ENCODE measurements at places on chromosomes 1 and 21. TPM values are rescaled to one million over a fixed set of nuclear protein-coding genes. Genes with fewer than 3 reads are reported as not detected.
A peak's percentile ranks its signal among the peaks of the same experiment; 100 is the strongest.

GRCh38 chr1:205934788-205935187, 8.5 kb downstream of the SLC26A9 start:
- no peaks in the 10 kb centered on the region for H3K36me3 ChIP-seq
- H3K27ac ChIP-seq, result no peak overlapping the region
- H3K27me3 ChIP-seq, result peaks cover 8% of the 10 kb centered on the region
- peaks cover 30% of the 10 kb centered on the region for H3K4me1 ChIP-seq
- H3K4me3 ChIP-seq, result no peak overlapping the region

DNA sequence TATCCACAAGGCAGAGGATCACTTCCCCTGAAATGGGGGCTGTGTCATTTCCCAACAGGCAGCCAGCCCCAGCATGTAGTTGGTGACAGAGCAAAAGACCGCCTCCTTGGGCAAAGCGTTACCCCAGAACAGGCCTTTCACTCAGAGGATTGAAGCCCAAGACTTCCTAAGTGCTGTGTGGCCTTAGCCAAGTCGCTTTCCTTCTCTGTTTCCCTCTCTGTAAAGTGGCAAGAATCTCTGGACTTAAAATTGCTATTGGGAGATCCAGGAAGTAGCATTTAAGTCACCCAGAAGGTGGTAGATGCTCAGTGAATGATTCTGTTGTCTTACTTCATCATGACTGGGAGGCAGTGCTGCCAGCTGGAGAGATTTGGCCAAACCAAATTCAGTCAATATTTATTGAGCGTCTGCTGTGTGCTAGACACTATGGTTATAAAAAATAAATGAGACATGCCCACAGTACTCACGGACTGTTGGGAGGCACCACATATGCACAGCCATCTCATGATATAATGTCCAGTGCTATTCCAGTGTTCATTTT, 35.3 kb downstream of the NIPAL3 start:
- no peak for DNase-seq
- no peak overlapping the region for H3K27ac ChIP-seq
- H3K36me3 ChIP-seq, result peaks cover under 1% of the 10 kb centered on the region
- H3K4me1 ChIP-seq, result peaks cover 7% of the 10 kb centered on the region
- H3K27me3 ChIP-seq, result peaks cover 1% of the 10 kb centered on the region
- H3K4me3 ChIP-seq, result no peak overlapping the region

DNA sequence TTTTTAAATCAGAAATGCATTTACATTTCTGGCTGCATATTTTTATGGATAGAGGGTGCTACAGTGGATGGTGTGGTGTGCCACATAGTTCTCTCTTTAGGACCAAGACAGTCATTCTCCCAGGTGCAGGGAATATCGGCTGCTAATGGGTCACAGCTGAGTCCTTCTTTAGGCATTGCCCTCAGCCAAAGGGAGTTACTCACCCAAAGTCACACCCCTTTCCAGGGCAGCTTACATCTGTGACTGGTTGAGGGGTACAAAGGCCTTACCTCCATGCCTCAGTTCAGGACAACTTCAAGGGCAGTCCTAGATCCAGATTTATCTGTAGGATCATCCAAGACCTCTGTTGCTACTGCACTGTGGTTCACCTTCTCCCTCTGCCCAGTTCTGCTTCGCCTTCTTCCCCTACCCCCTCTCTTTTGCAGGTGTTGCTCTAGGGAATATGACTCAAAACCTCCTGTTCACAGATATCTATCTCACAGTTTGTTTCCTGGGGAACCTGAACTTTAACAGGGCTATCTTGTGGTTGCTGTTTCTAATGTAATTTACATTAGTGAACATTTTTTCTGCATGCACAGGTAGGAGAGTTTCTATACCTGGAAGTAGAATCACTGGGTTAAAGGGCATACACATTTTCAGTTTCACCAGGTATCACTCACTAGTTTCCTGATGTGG, 413.9 kb downstream of the RPS6KC1 start:
- H3K4me3 ChIP-seq, result no peak overlapping the region
- no peak overlapping the region for H3K27ac ChIP-seq
- DNase-seq, result no peak

- no peak overlapping the region for H3K27ac ChIP-seq
- no peaks in the 10 kb centered on the region for H3K36me3 ChIP-seq
- no peak overlapping the region for H3K4me3 ChIP-seq
- H3K27me3 ChIP-seq, result no peaks in the 10 kb centered on the region
Observed at GRCh38 chr1:34028381-34029055, 136.5 kb downstream of the CSMD2 start.

DNA sequence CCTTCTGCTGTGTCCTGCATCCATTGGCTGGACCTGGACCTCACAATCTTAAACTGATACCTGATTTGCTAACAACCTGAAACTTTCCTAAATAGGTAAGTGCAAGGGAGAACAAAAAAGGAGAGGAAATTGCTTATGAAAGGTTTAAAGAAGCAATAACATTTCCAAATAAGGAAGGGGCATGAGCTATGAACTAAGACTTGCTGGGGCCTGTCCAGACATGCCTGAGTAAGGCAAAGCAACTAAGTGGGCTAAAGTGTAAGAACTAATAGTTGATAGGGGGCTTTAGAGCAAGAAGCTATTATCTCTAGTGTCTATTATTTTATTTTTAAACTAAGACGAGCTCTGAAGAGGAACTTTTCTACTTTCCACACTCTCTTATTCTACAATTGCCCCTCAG, 11.6 kb downstream of the JMJD4 start:
- peaks cover 28% of the 10 kb centered on the region for H3K36me3 ChIP-seq
- H3K4me3 ChIP-seq, result no peak overlapping the region
- H3K27me3 ChIP-seq, result peaks cover 2% of the 10 kb centered on the region
- H3K4me1 ChIP-seq, result peaks cover 3% of the 10 kb centered on the region

DNA sequence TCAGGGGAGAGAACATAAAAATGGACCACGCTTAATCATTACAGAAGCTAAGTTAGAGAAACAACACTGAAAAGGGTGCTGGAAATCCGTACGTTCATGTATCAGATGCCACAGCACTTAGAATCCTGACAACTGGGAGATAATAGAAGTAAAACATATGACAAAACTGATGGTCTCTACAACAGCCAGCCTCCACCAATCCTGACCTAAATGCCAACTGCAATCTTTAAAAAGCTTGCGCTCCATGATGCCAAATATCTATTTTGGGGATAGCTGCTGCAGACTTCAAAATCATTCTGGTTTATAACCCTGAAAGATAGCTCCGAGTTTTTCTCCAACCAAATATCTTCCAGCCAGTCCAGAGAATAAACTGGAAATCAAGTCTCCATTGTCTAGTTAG, 178.3 kb downstream of the RERE start:
- H3K4me3 ChIP-seq, result no peak overlapping the region
- no peak for DNase-seq
- no peaks in the 10 kb centered on the region for H3K4me1 ChIP-seq
- no peaks in the 10 kb centered on the region for H3K27me3 ChIP-seq
- H3K27ac ChIP-seq, result no peak overlapping the region

- H3K27ac ChIP-seq, result no peak overlapping the region
- H3K36me3 ChIP-seq, result no peaks in the 10 kb centered on the region
- H3K27me3 ChIP-seq, result no peaks in the 10 kb centered on the region
- DNase-seq, result no peak
- no peak overlapping the region for H3K4me3 ChIP-seq
Observed at GRCh38 chr1:84712276-84712874, 22.1 kb upstream of the SSX2IP start.

GRCh38 chr1:31373056-31373896, at the start of gene FABP3:
FABP3 (minus strand) TSS chr1:31373076; CDS start chr1:31373014, 62 bp downstream.
- peaks cover 11% of the 10 kb centered on the region for H3K27me3 ChIP-seq
- H3K4me3 ChIP-seq, result peak within 1 kb of the TSS; percentile 79
- H3K36me3 ChIP-seq, result no peaks in the 10 kb centered on the region
- peaks cover 9% of the 10 kb centered on the region for H3K4me1 ChIP-seq
- DNase-seq, result peak; percentile 63

- H3K36me3 ChIP-seq, result no peaks in the 10 kb centered on the region
- H3K4me3 ChIP-seq, result no peak overlapping the region
- peak overlapping the region; percentile 70 for H3K27ac ChIP-seq
- H3K4me1 ChIP-seq, result no peaks in the 10 kb centered on the region
Observed at GRCh38 chr1:109816175-109816811, 52.6 kb upstream of the EPS8L3 start.

DNA sequence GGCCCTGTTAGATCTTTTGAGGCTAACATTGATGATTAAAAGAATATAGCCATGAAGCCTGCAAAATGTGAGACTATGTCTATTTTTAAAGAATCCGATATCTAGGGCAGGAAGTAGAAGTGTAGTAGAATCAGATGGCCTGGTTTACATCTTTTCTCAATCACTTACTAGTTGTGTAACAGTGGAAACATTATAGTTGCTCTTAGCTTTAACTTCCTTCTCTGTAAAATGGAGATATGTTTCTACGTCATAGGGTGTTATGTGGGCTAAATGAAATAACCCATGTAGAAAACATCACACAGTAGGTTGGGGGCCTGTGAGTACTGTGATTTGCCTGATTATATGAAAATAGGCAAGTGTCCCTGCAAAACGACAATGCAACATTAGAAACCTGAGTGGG, 4.4 kb upstream of the IGFN1 start:
- H3K36me3 ChIP-seq, result no peaks in the 10 kb centered on the region
- H3K27ac ChIP-seq, result no peak overlapping the region
- no peaks in the 10 kb centered on the region for H3K27me3 ChIP-seq
- DNase-seq, result no peak
- no peak overlapping the region for H3K4me3 ChIP-seq

DNA sequence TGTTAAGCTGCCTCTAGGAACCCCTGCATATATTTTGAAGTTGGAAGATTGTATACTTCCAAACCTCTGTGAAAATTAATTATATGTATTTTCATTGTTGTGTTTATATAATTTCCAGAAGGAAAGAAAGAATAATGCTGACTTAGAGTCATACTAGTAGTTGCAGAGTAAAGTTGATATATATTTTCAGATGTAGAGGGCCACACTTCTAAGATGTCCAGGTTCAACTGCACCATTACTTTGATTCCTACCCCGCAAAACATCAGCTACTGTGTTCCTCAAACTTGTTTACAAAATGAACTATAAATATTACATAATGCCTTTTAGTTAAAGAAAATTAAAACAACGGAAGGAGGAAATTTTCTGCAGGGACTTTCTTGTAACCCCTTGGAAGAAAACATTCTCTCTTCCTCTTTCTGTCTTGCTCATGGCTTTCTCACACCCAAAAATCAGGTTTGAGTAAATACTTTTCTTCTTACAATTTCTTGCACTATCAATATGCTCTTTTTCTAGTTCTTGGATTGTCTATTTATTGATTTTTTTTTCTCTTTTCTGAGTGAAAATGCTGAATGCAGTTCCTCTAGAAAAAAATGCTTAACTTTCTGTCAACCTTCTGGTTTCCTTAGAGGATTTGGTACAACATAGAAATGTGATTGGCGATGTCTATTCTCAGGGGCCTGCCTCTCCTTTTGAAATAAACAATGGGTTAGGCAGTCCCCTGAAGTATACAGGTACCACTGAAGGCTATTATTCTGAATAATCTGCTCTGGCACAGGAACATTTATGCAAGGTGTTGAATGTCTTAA, 867.8 kb downstream of the TTLL7 start:
- peaks cover 2% of the 10 kb centered on the region for H3K27me3 ChIP-seq
- H3K27ac ChIP-seq, result no peak overlapping the region
- no peaks in the 10 kb centered on the region for H3K4me1 ChIP-seq
- DNase-seq, result no peak
- H3K4me3 ChIP-seq, result no peak overlapping the region

GRCh38 chr1:8947127-8947691, 1.5 kb downstream of the CA6 start:
- peaks cover 7% of the 10 kb centered on the region for H3K27me3 ChIP-seq
- H3K4me1 ChIP-seq, result peaks cover 54% of the 10 kb centered on the region
- no peak overlapping the region for H3K4me3 ChIP-seq
- H3K27ac ChIP-seq, result peak overlapping the region; percentile 83
- DNase-seq, result peak; percentile 46

DNA sequence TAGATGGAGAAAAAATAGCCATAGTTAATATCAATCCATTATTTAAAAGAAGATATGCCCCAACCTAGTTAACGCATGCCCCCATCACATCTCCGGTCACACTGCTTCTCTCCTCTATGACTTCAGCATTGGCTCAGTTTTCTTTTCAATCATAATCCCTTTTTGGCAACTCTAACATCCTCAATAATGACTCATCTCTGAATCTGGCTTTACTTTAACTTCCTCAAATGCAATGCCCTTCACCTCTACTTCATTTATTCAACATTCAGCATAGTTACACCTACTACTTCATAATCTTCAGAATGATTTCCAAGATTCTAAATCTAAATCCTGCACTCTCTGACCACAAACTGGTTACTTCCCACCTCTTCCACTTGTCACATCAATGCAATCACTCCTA, 417.3 kb downstream of the USH2A start:
- H3K36me3 ChIP-seq, result no peaks in the 10 kb centered on the region
- no peak overlapping the region for H3K4me3 ChIP-seq
- H3K27me3 ChIP-seq, result peaks cover 2% of the 10 kb centered on the region
- no peaks in the 10 kb centered on the region for H3K4me1 ChIP-seq

GRCh38 chr1:36814083-36814482, 220.2 kb downstream of the GRIK3 start:
- no peaks in the 10 kb centered on the region for H3K4me1 ChIP-seq
- no peak overlapping the region for H3K4me3 ChIP-seq
- no peaks in the 10 kb centered on the region for H3K36me3 ChIP-seq
- H3K27me3 ChIP-seq, result peaks cover 4% of the 10 kb centered on the region

GRCh38 chr1:25672763-25673409, 56.3 kb downstream of the MAN1C1 start:
- H3K27ac ChIP-seq, result no peak overlapping the region
- peaks cover 6% of the 10 kb centered on the region for H3K27me3 ChIP-seq
- no peak for DNase-seq

- H3K27me3 ChIP-seq, result no peaks in the 10 kb centered on the region
- no peaks in the 10 kb centered on the region for H3K36me3 ChIP-seq
- no peak overlapping the region for H3K4me3 ChIP-seq
- no peak for DNase-seq
- peaks cover 12% of the 10 kb centered on the region for H3K4me1 ChIP-seq
Observed at GRCh38 chr1:231518485-231519034, 9.9 kb upstream of the TSNAX start.

GRCh38 chr1:22174446-22175220, 31.7 kb upstream of the WNT4 start:
- no peak for DNase-seq
- peaks cover 2% of the 10 kb centered on the region for H3K27me3 ChIP-seq
- no peaks in the 10 kb centered on the region for H3K4me1 ChIP-seq
- no peak overlapping the region for H3K27ac ChIP-seq

GRCh38 chr21:34771512-34772028, 102.8 kb downstream of the CLIC6 start:
- H3K27me3 ChIP-seq, result no peaks in the 10 kb centered on the region
- H3K4me1 ChIP-seq, result no peaks in the 10 kb centered on the region
- DNase-seq, result no peak

DNA sequence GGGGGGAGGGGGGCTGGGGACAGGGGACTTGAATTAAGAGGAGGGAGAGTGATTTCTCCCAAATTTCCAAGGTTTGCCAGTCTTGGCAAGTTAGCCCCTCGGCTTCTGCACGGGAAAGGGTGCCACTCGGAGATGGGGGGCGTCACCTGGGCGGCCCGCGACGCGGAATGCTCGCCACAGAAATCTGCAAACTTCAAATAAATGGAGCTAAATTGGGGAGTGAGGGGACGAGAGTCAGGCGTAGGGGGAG, 885 bp upstream of the SSBP3 start:
- peak overlapping the region; percentile 98 for H3K27ac ChIP-seq
- peak; percentile 29 for DNase-seq
- peak overlapping the region; percentile 94 for H3K4me3 ChIP-seq
- peaks cover 9% of the 10 kb centered on the region for H3K27me3 ChIP-seq
- H3K36me3 ChIP-seq, result peaks cover 14% of the 10 kb centered on the region

- peaks cover 8% of the 10 kb centered on the region for H3K36me3 ChIP-seq
- no peak overlapping the region for H3K27ac ChIP-seq
- peaks cover 9% of the 10 kb centered on the region for H3K4me1 ChIP-seq
- H3K27me3 ChIP-seq, result peaks cover 13% of the 10 kb centered on the region
- H3K4me3 ChIP-seq, result no peak overlapping the region
Observed at GRCh38 chr1:39905172-39905571, 3.5 kb upstream of the MYCL start.

Gene SPRR2D
- total RNA-seq, result not detected

Gene FALEC
- total RNA-seq, result 1.2 TPM

Gene HRNR
- not detected for total RNA-seq

Gene PROK1
- not detected for total RNA-seq

Gene TTC24
- not detected for total RNA-seq

Gene HNRNPCL2
- total RNA-seq, result not detected

Gene KRTAP19-5
- not detected for total RNA-seq
